ENCODE measurements at places on chromosomes 4 and X. TPM values are rescaled to one million over a fixed set of nuclear protein-coding genes. Genes with fewer than 3 reads are reported as not detected.

BCORL1 gene
- total RNA-seq: 8.4 TPM

CAPN6 gene
- not detected for total RNA-seq

SLC4A4 gene
- 0.54 TPM for total RNA-seq

F8A2 gene
- total RNA-seq: not detected

JCHAIN gene
- 0.10 TPM for total RNA-seq

CHRNA9 gene
- total RNA-seq: not detected

BTK gene
- total RNA-seq: not detected

TEX13C gene
- not detected for total RNA-seq

RRAGB gene
- 19.0 TPM for total RNA-seq

DNASE1L1 gene
- total RNA-seq: 27.6 TPM

TENM3 gene
- 1.0 TPM for total RNA-seq

MAGEB4 gene
- total RNA-seq: not detected

MAP7D3 gene
- 15.4 TPM for total RNA-seq
